ENCODE measurements at places on chromosomes 13 and 19.

- peak; percentile 87 for DNase-seq
Observed at GRCh38 chr13:59391696-59392095, 772.0 kb downstream of the DIAPH3 start.

DNA sequence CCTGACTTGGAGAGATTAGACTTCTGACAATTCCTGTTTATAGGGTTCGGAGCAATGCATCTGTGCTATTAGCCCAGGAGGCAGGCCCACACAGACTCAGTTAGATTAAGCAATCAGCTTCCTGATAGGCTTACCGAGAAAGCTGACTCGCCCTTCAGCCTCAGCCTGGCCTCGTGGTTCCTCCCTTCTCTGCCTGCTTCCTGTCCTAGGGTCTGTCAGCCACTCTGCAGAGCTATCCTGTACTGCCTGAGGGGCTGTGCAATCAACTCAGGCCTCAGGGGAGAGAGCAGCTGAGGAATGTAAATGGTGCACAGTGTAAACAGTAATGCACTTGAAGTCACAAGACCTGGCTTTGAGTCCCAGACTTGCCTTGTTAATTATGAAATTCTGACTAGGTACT lies 30.7 kb downstream of the HTR2A start:
- DNase-seq: peak; percentile 6

- peak; percentile 34 for DNase-seq
Observed at GRCh38 chr19:4971424-4971793, 2.5 kb downstream of the KDM4B start.

DNA sequence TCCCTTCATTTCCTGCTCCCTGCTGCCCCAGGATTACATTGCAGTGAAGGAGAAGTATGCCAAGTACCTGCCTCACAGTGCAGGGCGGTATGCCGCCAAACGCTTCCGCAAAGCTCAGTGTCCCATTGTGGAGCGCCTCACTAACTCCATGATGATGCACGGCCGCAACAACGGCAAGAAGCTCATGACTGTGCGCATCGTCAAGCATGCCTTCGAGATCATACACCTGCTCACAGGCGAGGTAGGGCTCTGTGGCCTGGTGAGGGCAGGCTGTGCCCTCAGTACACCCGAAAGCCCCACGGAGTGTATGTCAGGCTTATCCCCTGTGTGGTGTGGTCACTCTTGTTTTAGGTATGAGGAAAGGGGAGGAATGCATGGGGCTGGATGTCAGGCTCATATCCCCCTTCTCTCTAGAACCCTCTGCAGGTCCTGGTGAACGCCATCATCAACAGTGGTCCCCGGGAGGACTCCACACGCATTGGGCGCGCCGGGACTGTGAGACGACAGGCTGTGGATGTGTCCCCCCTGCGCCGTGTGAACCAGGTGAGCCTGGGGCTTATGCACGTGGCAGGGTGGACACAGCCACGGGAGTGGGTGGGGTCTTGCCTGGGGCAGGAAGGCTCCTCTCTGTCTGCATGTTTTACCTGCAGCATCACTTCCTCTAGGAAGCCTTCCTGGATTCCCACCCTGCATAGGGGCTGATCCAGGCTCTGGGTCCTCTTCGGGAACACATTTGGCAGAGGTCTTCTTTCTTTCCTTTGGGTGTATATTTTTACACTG lies 2.3 kb upstream of the RNF225 start:
- no peak for DNase-seq

GRCh38 chr19:7932276-7932929 lies 6.5 kb upstream of the CTXN1 start:
- no peak for DNase-seq
